ENCODE measurements at places on chromosomes 16 and 17.

GRCh38 chr17:81401723-81402529 is 6.7 kb downstream of the BAHCC1 start:
- DNase-seq, result peak; percentile 51

- peak; percentile 73 for DNase-seq
Observed at GRCh38 chr16:56269811-56270684, 78.8 kb downstream of the GNAO1 start.

GRCh38 chr17:47955497-47956461 is 1.9 kb downstream of the PRR15L start:
- DNase-seq, result no peak

DNA sequence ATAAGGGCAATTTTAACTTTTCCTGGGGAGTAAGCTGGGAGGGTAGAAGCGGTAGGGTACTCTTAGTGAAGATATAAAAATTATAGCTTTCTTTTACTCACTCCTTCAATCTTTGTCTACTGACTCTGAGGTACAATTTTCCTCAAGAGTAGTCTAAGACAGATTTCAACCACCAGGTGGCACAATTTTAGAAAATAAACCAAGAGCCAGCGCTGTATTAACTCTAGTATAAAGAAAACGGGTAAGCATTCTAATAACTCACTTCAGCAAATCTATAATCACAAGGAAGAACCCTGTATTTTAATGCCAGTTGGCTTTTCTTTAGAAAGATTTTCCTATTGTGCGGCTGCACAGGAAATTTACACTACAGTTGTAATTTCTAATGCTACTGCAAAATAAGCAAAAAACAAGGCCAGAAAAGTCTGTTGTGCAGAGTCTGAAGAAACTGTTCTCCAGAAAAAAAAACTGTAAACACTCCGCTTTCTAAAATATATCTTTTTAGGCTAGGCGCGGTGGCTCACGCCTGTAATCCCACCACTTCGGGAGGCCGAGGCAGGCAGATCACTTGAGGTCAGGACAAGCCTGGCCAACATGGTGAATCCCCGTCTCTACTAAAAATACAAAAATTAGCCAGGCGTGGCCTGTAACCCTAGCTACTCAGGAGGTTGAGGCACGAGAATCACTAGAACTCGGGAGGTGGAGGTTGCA is 1.9 kb downstream of the CMC2 start:
- no peak for DNase-seq

DNA sequence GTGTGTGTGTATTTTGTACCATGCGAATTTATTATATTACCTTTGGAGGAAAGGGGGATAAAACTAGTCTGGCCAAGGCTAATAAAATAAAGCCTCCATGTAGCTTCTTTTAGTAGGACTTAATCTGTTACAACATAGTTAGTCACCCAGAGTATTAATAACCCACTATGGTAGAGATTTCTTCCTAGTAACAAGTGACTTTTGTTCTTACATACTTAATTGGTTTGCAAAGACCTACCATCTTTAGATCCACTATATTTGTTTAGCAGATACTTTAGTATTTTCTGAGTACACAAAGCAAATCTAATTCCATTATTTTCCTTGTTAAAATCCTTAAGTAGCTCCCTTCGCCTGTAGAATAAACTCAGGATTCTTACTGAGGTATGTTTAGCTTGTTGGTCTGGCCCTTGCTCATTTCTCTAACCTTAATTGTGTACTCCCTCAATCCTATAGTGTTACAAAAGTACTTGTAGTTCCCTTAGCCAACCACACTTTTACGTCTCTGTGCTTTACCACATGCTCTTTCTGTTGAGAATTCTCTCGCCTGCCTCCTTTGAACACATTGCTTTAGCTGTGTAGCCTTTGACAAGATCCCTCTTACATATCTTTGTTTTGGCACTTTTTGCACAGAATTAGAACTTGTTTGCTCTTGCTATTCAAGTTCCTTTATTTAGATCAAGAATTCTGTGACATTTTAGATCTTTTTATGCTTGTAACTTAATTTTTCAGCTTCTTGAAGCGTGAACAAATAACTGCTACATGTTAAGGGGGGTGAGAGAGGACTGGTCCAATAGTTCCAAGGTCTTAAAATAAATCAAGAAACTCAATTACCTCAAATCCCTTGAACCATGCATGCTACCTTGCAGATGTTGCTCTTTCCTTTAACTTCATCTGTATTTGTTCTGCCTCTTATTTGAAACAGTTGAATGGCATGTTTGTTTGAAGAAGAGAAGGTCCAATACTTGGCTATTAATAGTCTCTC is 23.8 kb downstream of the CLTC start:
- DNase-seq, result no peak

DNA sequence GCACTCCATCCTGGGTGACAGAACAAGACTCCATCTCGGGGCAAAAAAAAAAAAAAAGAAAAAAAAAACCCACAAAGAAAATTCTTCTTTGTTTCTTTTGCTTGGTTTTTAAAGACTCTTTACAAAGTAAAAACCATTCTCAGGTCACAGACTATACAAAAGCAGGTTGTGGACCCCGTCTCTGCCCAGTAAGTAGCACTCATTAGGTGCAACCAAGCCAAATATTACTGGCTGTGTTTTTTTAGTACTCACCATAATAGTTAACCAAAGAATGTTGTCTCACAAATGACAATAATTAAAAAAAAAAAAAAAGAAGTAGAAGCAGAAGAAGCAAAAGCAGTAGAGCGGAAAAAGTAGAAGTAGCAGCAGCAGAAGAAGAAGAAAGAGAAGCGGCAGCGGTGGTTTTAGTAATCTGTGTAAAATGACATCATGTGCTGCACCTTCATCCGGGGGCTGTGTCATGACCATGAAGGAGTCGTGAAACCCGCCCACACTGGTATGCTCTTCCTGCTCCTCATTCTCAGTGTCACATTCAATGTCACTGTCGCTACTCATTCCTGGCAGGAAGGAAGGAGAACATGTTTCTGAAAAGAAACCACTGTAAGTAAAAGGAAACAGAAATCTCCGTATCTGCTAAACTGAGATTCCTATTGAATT is 105.4 kb downstream of the TRIM37 start:
- DNase-seq, result peak; percentile 40

DNA sequence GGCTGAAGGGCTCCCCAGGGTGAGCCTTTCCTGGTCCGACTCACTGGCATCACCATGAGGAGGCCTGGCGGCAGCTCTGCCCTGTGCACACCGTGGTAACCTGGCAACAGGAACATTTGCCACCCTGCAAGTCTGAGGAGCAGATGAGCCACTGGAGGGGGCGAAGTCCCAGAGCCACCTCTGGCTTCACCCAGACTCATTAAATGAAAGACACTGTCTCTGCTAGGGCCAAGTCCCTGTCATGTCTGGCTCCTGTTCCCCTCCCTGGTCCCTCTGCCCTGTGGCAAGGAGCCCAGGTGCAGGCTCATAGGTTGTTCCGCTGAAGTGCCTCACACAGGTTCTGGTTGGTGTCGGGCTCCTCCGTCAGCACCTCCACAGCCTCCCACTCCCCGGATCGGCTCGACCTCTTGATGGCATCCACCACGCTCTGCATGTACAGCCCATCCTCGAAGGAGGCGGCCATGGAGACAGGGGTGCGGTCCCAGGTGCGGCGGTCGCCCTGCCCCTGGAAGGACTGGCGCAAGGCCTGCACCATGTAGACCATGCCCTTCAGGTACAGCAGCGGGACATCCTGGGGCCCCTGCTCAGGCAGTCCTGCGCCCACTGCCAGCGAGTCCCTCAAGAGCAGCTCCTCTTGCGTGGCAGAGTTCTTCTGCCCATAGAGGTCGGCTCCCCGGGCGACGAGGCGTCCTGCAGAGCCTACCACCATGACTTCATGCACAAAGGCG is 8.4 kb downstream of the C16orf86 start:
- peak; percentile 52 for DNase-seq

GRCh38 chr16:53646506-53646905 is 57.2 kb downstream of the RPGRIP1L start:
- DNase-seq, result no peak

- DNase-seq, result no peak
Observed at GRCh38 chr16:28219282-28219681, 7.5 kb upstream of the XPO6 start.

DNA sequence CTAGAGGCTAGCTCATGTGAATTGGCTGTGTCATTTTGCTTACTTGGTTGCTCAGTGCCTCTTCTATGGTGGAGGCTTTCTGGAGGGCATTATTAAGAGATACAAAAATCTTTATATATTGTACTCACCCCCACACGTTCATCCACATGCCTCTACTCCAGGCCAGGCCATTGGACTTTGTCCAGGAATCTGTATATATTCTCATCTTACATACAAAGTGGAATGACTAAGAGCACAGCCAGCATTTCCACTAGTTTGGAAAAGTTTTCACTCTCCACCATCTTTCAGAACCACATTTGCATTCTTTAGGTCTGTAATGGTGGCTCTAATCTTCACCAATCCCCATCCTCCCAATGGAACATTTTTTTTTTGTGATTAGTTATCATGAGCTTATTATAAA is 4.8 kb upstream of the GLG1 start:
- no peak for DNase-seq

GRCh38 chr16:2033057-2033908 is 6.6 kb downstream of the NHERF2 start:
- DNase-seq, result peak; percentile 89

DNA sequence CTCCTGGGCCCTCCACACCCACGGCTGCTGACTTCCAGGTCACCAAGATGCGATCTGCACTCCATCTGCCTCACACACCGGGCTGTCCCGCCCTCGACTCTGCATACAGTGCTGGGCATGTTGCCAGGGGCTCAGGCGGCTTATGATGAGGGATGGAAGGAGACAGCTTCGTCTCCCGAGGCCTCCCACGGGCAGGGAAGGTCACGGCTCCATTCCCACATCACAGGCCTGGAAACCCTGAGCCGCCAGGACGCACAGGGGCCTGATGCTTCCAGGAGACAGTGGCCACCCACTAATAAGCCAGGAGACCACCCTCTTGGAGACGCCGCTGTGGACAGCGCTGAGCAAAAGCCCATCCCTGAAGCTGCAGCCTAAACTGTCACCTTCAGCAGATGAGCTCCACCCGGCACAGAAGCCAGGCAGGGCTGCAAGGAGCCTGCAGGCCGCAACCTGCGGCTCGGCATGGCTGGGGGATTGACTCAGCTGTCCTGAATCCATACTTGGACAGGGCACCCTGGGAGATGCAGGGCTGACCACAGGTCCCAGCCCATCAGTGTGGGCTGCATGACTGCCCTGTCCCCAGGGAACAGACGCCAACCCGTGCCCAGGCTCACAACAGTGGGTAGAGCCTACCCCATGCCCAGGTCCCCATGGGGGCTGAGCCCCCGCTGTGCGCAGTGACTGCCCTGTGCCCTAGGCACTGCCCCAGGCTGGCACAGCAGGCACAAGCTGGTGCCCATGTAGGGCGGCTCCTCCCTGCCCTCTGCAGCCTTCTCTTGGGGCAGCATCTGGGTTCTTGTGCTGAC is 34.4 kb downstream of the SLC7A5 start:
- peak; percentile 82 for DNase-seq

DNA sequence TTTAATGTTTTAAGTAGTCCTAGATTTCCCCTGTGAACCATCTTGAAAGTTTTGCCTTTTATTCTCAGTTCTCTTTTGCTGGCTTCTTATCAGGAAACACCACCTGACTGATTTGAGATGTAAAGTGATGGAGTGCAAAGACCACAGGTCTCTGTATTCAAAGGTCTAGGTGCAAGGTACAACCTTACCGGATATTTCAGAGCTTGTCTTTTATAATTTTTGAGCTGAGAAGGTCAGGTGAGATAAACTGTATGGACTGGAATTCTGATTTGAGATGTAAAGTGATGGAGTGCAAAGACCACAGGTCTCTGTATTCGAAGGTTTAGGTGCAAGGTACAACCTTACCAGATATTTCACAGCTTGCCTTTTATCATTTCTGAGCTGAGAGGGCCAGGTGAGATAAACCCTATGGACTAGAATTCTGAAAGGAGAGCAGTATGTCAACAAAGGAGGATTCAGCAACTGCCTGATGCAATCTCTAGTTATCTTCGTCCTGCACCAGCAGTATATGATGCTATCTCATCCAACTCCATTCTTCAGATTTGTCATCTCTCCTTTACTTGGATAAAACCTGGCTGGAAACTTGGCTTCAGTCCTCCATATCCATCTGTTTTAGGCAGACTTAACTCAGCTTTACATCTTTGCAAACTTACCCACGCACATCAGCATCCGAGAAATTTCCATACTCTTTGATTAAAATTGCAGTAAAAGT is 64.3 kb downstream of the CENPV start:
- DNase-seq, result no peak

DNA sequence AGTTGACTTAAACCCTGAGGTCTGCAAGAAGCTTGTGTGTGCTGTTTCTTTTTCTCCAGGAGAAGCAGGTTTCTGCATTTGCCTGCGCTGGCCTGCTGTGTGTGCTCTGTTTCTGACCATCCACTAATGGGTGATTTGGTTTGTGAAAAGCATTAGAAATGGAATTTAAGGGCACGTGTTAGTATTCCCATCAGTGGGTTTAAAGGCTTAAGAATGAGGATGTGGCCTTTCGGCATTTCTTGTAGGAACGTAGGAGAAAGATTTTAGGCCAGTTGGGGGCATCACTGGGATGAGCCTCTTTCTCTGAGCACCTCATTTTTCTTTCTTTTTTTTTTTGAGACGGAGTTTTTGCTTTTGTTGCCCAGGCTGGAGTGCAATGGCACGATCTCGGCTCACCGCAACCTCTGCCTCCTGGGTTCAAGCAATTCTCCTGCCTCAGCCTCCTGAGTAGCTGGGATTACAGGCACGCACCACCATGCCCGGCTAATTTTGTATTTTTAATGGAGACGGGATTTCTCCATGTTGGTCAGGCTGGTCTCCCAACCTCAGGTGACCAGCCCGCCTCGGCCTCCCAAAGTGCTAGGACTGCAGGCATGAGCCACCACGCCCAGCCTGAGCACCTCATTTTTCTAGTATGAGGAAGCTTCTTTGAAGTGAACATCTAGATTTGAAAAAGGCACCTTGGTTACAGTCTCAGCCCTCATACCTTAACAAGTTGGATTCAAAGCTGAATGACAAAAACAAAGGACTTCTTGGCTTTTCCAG is 110.3 kb downstream of the BANP start:
- no peak for DNase-seq

DNA sequence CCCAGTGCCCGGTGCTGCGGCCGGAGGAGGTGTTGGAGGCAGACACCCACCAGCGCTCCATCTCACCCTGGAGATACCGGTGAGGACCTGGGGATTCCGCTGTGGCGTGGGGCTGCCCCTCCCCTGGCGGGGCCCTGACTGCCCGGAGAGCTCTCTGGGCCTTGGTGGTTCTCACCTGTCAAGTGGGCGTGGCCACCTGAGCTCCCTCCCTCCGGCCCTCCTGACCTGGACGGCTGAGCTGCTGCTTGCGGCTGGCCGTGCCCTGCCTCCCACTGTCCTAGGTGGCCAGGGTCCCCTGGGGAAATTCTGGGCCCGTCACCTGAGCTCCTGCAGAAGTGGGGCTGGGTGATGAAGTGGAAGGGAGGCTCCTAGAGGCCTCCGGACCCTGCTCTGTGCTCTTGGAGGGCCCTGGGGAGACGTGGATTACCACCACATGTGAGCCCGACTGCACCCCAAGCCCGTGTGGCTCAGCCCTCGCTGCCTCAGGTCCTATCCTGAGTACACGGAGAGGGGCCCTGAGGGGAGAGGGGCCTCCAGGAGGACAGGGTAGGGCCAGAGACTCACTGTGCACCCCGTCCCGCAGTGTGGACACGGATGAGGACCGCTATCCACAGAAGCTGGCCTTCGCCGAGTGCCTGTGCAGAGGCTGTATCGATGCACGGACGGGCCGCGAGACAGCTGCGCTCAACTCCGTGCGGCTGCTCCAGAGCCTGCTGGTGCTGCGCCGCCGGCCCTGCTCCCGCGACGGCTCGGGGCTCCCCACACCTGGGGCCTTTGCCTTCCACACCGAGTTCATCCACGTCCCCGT is 1.1 kb downstream of the IL17C start:
- no peak for DNase-seq

GRCh38 chr17:19724501-19725420 is 8.4 kb upstream of the SLC47A2 start:
- peak; percentile 69 for DNase-seq
